Activated CD4-positive, alpha-beta T cell treated with anti-CD3 and anti-CD28 coated beads, Interleukin-2, amount 10 ng/mL, durations not matched to agents 24 days and 14 days (primary cell): ENCODE measurements at places on chromosomes 7 and 10. TPM values are rescaled to one million over a fixed set of nuclear protein-coding genes. Genes with fewer than 3 reads are reported as not detected.

- no peaks in the 10 kb centered on the region for H3K27me3 ChIP-seq
- H3K4me1 ChIP-seq: peaks cover 25% of the 10 kb centered on the region
- no peak overlapping the region for H3K4me3 ChIP-seq
- H3K27ac ChIP-seq: peak overlapping the region; percentile 64
- DNase-seq: peak; percentile 77
Measured at GRCh38 chr10:110137142-110137545, 70.3 kb upstream of the MXI1 start.

DNA sequence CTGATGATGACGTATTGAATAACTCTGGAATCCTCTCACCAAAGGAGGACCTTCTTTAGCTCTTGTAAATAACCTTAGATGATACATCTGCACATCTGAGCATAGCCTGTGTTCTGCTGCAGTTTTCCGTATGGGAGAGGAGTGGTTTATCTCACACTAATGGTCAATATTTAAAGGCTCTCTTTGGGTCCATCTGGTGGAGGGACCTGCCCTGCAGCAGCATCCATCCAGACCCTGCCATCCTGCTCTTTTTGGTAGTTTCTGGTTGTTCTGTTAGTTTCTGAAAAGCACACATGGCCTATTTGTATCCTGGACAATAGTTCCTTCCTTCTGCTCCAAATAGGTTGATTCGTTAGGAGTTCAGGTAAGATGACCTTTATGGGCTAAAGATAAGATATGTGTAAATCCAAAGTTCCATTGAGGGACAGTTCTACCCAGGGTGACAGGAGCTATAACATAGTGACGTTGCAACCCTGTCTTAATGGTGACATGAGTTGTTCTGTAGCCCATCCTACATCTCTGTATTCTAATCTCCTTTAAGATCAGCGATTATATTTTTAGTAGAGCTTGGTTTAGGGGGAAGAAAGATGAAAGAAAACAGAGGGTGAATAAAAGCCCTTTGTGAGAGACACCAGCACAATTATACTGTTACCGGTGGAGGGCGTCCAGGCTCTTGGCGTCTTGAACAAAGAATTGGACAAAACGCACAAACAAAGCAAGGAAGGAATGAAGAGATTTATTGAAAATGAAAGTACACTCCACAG lies 60.0 kb upstream of the KLF14 start:
- peaks cover 20% of the 10 kb centered on the region for H3K27me3 ChIP-seq
- no peaks in the 10 kb centered on the region for H3K36me3 ChIP-seq
- H3K4me3 ChIP-seq: no peak overlapping the region
- no peak for DNase-seq
- no peaks in the 10 kb centered on the region for H3K4me1 ChIP-seq

SPDYE1 gene
- total RNA-seq: not detected in 2 replicates

DNA sequence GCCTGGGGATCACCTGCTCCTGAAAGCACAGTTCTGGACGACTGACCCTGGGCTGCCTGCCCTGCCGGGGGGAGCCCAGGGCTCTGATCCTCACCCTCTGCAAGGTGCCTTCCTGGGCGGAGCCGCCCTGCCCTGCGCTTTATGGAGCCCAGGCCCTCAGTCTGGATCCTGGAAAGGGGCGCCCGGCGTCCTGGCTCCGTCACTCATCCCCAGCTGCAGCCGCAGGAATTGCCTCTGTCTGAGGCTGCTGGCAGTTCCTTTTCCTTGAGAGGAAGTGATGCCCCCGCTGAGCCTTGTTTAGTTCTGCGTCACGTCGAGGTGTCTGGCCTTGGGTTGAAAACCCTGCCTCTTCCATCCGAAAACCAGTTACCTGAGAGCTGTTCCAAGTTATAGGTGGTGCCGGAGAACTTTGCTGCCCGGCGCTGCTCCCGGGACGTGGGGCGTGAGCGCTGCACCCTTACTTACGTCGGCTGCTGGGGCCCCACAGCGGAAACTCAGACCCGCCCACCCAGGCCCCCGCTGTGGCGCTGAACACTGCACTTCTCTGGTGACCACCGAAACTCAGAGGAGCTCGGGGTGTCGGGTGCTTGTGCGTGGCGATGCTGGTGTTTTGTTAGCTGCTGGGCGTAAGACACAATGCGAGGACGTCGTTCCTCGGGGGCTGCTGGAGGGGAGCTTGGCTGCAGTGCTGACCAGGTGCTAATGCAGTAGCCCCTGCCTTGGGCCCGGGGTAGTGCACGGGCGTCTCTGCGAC lies 5.4 kb downstream of the MAFK start:
- H3K4me3 ChIP-seq: no peak overlapping the region
- H3K27me3 ChIP-seq: no peaks in the 10 kb centered on the region
- peaks cover 5% of the 10 kb centered on the region for H3K36me3 ChIP-seq
- H3K27ac ChIP-seq: no peak overlapping the region
- no peak for DNase-seq

C10orf120 gene
- total RNA-seq: not detected in 2 replicates

GRCh38 chr10:86313621-86314041 lies 53.0 kb downstream of the GRID1 start:
- H3K27me3 ChIP-seq: no peaks in the 10 kb centered on the region
- no peak overlapping the region for H3K27ac ChIP-seq
- no peak overlapping the region for H3K4me3 ChIP-seq
- H3K36me3 ChIP-seq: no peaks in the 10 kb centered on the region

DNA sequence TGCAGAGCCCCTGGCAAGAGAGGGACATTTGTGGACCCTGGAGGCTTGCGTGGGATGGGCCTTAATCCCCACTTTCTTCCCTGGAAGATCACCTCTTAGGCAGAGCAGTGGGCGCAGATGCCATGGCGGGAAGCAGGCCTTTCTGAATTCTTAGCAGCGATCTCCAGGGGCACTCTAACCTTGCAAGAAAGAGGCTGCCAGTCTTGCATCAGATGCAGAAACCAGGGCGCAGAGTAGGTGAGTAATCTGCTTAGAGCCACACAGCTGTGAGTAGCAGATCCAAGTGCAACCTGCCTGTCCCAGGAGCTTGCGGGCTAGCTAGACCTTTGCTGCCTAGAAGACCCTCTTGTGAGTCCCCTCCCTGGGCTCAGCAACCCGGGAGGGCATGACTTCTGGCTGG lies 40.0 kb downstream of the KCTD7 start:
- no peak overlapping the region for H3K4me3 ChIP-seq
- H3K27me3 ChIP-seq: no peaks in the 10 kb centered on the region
- peaks cover 5% of the 10 kb centered on the region for H3K36me3 ChIP-seq
- no peak for DNase-seq

SEMA3E gene
- not detected in 2 replicates for total RNA-seq

- H3K27me3 ChIP-seq: no peaks in the 10 kb centered on the region
- H3K27ac ChIP-seq: no peak overlapping the region
- H3K36me3 ChIP-seq: no peaks in the 10 kb centered on the region
- no peak for DNase-seq
- H3K4me1 ChIP-seq: no peaks in the 10 kb centered on the region
- no peak overlapping the region for H3K4me3 ChIP-seq
Measured at GRCh38 chr10:36254199-36254598, 612.1 kb upstream of the FZD8 start.

RARRES2 gene
- not detected in 2 replicates for total RNA-seq

DNA sequence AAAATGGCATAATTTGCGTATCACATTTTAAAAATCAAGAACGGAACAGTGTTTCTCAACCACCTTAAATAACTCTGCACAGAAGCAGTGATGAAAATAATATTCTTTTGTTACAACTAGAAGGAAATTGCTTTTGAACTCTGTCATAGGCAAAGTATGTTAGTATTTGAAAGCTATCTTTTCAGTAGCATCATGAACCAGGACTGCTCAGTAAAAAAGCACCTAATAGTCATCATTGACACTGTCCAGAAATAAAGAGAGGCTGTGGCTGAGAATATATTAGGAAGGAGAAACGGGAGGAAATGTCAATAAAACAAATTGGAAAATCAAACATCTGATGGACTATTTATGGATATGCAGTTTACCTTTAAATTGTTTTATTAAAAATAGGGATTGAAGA lies 237.2 kb upstream of the AKR1E2 start:
- H3K4me3 ChIP-seq: no peak overlapping the region
- H3K4me1 ChIP-seq: no peaks in the 10 kb centered on the region
- H3K27ac ChIP-seq: no peak overlapping the region
- peaks cover 23% of the 10 kb centered on the region for H3K27me3 ChIP-seq

DNA sequence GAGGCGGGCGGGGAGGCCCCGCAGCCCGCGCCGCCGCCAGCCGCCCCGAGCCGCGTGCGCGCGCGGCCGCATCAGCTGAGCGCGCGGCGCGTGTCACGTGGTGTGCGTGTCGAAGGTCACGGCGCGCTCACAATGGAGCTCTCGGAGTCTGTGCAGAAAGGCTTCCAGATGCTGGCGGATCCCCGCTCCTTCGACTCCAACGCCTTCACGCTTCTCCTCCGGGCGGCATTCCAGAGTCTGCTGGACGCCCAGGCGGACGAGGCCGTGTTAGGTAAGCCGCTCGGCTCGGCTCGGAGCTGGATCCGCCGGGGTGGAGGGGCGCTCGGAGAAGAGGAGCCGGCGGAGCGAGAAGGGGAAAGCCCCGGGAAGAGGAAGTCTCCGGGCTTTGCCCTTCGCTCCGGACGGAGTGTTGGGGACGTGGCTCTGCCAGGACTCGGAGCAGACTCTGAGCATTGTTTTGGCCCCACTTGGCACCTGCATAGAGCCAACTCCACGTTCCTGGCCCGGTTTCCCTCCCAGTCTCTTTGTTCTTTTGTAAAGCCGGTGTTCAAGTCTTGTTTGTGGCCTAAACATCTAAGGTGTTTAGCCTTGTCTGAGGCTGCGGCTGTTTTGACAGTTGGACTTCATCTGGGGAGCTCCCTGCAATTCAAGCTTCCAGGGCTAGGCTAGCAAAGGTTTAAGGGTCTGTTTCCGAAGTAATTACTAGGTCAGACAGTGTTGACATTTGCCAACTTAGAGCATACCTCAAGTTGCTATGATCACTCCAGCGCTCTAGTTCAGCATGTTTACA lies at the start of gene COMMD3:
COMMD3 (plus strand) TSS at position 103 of the 790 bp plus-strand sequence; CDS start at position 133, 30 bp downstream.
- no peaks in the 10 kb centered on the region for H3K27me3 ChIP-seq
- peak; percentile 95 for DNase-seq
- H3K4me1 ChIP-seq: peaks cover 29% of the 10 kb centered on the region
- peak within 1 kb of the TSS; percentile 87 for H3K4me3 ChIP-seq
- peak within 1 kb of the TSS; percentile 94 for H3K27ac ChIP-seq
- H3K36me3 ChIP-seq: peaks cover 15% of the 10 kb centered on the region

CUBN gene
- 0.07 and 0.40 TPM in 2 replicates for total RNA-seq

GRCh38 chr7:94401428-94401814 lies 6.7 kb downstream of the COL1A2 start:
- H3K27me3 ChIP-seq: peaks cover 6% of the 10 kb centered on the region
- no peak for DNase-seq
- H3K27ac ChIP-seq: no peak overlapping the region

- no peaks in the 10 kb centered on the region for H3K4me1 ChIP-seq
- no peak overlapping the region for H3K27ac ChIP-seq
- no peak overlapping the region for H3K4me3 ChIP-seq
- H3K36me3 ChIP-seq: no peaks in the 10 kb centered on the region
- no peaks in the 10 kb centered on the region for H3K27me3 ChIP-seq
Measured at GRCh38 chr10:94150541-94151184, 156.9 kb downstream of the PLCE1 start.

DNA sequence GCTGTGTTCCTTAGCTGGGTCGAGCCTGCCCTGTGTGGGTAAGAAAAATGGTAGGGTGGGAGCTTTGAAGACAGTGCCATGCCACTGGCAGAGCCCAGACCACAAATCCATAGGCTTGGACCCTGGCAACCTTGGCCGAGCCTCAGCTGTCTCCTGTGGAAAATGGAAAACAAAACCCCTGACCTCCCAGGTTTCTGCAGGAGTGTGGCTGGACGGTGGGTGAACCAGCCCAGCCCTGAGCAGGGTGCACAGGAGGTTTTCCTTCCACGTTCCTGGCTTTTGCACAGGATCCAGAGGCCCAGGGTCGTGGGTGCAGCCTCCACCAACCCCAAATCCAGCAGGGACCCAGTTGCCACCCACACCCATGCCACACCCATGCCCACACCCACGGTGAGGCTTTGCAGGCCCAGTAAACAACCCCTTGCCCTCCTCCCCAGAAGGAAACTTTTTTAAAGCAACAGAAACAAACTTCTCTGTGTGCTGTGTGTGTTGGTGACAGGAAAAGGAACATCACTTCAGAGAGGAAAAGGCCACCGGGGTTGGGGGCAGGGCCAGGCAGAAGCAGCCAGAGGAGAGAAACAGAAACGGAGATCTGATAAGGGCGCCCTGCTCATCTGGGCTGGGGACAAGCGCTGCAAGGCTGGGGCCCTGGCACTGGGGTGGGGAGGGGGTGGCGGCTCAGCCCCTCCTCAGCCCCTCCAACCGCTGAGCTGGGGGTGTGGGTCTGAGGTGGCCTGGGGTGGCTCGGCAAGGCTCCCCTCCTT lies 20.7 kb upstream of the ZMIZ1 start:
- DNase-seq: peak; percentile 93
- H3K36me3 ChIP-seq: no peaks in the 10 kb centered on the region
- peak overlapping the region; percentile 68 for H3K4me3 ChIP-seq
- peaks cover 30% of the 10 kb centered on the region for H3K4me1 ChIP-seq
- peak overlapping the region; percentile 95 for H3K27ac ChIP-seq

CRHR2 gene
- total RNA-seq: not detected in 2 replicates

PLAC9 gene
- not detected in 2 replicates for total RNA-seq

GRCh38 chr10:103564776-103565520 lies 71.4 kb downstream of the NEURL1 start:
- no peak overlapping the region for H3K27ac ChIP-seq
- no peak overlapping the region for H3K4me3 ChIP-seq
- no peaks in the 10 kb centered on the region for H3K4me1 ChIP-seq
- peaks cover 9% of the 10 kb centered on the region for H3K27me3 ChIP-seq
- DNase-seq: peak; percentile 84

DNA sequence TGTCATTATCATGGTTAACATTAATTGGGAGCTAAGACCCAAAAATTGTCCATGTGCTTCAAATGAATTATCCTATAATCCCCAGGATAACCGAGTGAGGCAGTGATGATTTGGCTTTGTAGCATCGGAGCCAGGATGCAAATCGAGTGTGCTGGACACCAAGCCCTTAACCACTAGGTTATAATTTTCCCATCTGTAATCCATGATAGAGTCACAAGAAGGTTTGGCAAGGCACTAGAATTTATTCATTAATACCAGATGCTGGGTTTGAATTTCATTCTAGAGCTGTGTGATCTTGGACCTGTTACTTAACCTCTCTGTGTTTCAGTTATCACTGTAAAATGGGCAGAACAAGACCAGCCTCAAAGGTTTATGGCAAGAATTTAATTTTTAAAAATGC lies 21.0 kb upstream of the ITGB1 start:
- peaks cover 4% of the 10 kb centered on the region for H3K27me3 ChIP-seq
- peaks cover 20% of the 10 kb centered on the region for H3K4me1 ChIP-seq
- DNase-seq: no peak

GRCh38 chr10:126640401-126640800 lies 30.1 kb downstream of the C10orf90 start:
- no peaks in the 10 kb centered on the region for H3K27me3 ChIP-seq
- no peaks in the 10 kb centered on the region for H3K36me3 ChIP-seq
- no peaks in the 10 kb centered on the region for H3K4me1 ChIP-seq

DNA sequence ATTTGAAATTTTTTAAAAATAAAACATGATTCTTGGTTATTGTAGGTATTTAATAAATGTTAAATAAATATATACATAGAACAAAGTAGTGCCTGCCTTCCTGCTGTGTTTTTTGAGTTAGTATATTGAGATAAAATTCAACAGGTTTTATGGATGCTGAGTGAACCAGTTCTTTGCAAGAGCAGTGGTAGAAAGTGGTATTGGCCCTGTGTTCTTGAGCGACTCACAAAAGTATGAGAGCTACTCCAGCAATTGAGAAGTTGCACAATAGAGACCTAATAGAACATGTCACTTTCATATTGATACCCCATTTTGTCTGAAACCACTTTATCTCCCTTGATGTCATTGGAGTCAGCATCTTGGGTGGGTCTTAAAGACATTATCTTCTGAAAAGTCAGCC lies 32.6 kb upstream of the GJD4 start:
- no peak for DNase-seq
- H3K27ac ChIP-seq: no peak overlapping the region
- H3K4me1 ChIP-seq: peaks cover 4% of the 10 kb centered on the region
- peaks cover 24% of the 10 kb centered on the region for H3K36me3 ChIP-seq
- no peak overlapping the region for H3K4me3 ChIP-seq

ETV1 gene
- not detected in 2 replicates for total RNA-seq
